NCI-H1092 treated with DMSO at 0.1 percent for 48 hours (cell line): ENCODE measurements at places on chromosomes 6 and 20.
A peak's percentile ranks its signal among the peaks of the same experiment; 100 is the strongest.

DNA sequence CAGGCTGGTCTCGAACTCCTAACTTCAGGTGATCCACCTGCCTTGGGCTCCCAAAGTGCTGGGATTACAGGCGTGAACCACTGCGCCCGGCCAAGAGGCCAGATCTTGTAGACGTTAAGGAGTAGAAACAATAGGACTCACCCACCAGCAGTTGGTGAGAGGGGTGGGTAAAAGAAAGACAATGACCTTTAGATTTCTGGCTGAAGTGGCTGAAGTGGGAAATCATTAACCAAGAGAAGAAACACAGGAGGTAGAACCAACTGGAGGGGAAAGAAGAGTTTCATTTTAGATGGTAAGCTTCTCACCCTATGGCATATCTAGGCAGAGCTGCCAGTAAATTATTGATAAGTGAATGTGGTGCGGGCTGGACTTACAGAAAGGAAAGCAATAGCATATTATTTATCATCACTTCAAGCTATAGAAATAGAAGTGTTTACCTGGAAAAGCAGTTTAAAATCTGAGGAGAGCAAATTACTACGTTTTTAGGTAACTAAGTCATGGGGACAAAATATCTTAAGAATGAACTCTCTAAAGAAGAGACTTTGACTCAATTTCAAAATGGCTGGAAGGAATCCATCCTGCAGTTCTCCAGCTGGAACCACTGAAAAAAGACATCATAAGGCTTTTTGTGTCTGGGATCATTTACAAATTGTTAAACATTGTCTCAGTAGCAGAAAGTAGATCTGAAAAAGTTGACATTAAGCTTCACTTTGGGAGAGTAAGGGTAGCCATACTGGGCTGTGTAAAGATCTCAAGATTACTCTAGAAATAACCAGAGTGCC is 109.6 kb downstream of the ALDH8A1 start:
- DNase-seq, result no peak

DNA sequence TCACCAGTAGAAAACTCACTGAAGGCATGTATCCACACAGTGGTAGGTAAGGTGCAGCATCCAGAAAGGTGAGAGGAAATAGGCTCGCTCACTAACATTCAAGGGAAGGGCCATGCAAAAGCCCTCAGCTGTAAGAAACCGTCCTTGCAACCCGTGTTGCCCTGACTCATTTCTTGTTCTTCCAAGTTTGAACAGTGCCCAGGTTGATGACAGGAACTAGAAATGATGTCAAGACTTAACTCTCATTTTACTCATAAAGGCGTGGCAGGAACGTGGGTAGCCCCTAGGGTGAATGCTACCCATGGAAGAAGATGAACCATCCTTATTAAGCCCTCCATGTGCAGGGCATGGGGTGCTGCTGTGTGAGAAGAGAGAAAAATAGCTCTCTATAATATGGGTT is 187.6 kb downstream of the CD83 start:
- no peak for DNase-seq

DNA sequence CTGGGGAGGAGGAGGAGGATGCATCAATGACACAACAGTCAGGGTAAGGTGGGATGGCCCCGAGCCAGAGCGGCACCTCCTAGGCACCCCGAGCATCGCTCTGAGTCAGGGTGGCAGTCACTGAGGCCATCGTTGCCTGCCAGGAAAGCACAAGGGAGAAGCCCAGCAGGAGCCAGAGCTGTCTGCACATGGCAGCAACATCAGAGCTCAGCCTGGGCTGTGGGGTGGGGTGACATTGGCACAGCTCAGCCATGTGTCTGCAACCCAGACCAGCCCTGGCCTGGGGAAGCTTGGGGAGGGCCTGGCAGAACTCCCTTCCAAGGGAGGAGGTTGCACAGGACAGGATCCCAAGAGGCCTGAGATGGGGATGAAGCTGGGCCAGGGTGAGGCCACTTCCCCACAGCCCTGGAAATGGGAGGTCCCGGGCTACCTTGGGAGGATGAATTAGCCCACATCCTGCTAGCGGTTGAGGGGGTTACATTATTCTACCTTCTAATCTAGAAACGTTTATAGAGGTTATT is 255.6 kb downstream of the MAFB start:
- DNase-seq, result no peak

GRCh38 chr20:60313614-60314013 is 355.4 kb downstream of the CDH26 start:
- no peak for DNase-seq

GRCh38 chr6:167898673-167899311 is 72.1 kb downstream of the AFDN start:
- DNase-seq, result peak; percentile 78

- no peak for DNase-seq
Observed at GRCh38 chr20:7893014-7893730, 47.1 kb downstream of the HAO1 start.
